ENCODE measurements at places on chromosomes 7 and 10.

- DNase-seq: no peak
Measured at GRCh38 chr10:12243864-12244620, 48.1 kb downstream of the CDC123 start.

DNA sequence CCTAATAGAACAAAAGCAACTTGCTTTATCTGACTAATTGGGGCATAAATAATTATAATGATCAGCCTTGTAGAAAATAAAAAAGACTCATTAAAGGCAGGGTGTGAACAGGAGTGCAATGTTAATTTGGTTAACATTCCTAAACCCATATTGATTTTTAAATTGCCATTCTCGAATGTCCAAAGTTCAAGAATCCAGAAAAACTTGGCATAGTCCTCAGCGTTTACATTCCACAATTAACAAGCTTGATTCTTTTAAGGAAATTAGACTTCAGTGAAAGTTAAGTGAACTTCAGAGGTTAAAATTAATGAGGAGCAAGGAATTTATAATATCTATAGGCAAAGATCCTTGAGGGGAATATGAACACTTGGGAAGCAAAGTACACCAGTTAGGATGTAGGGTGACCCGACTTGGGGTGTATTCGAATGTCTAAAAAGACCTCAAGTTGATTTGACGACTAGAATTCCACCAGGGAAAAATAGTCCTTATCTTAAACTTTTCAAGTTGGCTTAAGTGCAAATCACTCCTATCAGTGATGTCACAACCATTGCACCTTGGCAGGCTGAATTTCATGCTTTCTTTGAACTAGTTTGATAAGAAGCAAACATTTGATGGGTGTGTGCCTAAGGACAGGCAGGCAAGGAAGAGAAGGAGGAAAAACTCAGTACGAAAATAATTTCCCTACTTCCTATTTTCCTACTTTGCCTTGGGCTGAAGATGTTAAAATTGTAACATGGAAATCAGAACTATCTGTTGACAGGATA is 830.4 kb upstream of the COBL start:
- DNase-seq: no peak

DNA sequence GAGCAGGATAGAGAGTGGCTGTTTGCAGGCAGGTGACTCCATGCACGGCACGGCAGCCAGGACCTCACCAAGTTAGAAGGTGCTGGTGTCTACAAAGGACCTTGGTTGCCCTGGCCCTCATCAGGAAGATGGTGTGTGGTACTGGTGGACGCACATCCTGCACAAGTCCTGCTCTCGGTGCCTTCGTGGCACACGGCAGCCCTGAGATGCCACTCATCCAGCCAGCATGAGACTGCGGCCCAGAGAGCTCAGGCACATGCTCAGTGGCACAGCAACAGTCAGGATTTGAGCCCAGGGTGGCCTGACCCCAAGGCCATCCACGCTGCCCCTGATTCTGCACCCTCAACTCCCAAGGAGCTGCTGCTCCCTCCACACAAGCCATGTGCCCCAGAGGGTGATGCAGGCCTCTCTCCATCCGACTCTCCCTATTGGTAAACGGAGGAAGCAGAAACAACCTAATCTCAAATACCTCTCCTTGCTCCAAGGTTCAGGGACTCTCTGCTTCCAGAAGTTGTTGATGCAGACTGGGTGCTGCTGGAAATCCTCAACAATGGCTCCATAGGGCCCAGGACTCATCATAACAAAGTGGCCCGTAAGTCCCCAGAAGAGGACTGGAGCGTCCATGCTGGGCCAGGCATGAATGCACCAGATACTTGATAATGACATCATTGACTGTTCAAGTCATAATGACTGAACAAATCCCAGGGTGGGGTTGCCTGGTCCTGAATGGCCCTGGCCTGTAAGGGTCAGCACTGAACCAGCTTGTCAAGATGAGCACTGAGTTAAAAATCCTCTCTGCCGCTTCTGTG is 93.6 kb downstream of the ARHGAP22 start:
- no peak for DNase-seq

DNA sequence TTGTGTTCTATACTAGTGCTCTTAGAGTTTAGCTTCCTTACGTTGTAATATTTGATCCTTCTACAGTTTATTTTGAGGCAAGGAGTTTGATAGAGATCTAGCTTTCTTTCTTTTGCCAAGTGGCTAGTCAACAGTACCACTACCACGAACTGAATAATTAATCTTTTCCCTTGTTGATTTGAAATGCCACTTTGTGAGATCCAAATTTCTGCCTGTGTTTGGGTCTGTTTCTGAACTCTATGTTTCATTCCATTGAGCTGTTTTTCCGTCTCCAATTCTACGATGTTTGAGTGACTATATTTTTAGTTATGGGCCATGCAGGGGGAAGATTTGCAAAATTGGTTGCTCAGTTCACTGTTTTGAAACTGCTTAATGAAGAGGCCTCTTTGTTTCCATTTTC is 134.7 kb downstream of the KIAA1217 start:
- no peak for DNase-seq

DNA sequence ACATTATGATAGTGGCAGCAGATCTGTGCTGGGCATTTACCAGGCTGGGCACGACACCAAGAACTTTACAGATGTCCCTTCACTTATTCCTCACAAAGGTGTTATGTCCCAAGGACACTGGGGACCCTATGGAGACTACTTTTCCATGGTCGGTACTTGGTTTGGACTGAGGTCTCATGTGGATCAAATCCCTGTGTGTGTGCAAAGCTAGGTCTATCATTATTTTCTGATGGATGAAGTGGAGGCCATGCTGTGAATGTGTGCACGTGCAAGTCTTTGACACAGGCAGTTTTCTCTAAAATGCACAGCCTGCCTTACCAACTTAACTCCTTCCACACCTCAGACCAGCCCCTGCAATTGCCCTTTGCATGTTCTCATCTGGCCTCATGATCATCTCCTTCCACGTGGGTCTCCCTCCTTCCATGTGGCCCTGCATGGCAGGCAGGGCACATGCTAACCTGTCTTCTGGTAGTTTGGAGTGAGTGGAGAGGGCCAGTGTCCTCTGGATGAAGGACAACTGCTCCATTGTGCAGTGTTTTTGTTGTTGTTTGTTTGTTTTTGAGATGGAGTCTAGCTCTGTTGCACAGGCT is 16.0 kb upstream of the ZNF273 start:
- no peak for DNase-seq

GRCh38 chr7:128100225-128100948 is 69.2 kb upstream of the LRRC4 start:
- no peak for DNase-seq

DNA sequence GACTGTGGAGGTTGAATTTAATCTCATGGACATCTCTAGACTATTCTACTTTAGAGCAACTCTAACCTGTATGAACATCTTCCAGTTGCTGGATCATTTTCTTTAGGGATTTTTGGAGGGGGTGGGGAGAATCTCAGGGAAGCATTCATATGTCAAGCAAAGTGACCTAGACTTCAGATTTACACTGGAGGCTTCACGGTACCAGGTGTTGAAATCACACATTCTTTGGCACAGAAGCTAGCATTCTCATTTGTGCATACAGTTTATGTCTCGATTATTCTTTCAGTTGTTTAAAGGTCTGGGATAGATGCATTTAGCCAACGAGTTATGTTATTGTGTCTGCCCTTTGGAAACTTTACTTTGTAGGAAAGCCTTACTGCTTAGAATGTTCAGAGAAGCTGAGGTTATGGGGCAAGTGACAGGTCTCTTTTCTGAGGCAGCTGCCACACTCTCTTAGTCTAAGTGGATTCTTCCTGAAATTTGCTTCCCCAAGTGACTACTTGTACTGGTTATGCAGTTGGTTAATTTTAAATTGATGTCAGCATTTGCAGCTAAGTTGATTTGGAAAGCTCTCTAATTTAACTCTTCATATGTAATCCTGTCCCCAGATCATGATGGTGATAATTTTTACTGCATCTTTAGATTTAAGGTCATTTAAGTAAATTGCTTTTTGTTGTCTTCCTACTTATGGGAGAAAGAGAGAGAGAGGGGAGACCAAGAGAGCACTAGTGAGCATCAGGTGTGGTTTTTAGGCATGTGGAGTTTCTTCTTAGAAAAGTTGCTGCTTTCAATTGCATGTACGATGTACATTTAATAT is 153.8 kb downstream of the PRKG1 start:
- DNase-seq: no peak

DNA sequence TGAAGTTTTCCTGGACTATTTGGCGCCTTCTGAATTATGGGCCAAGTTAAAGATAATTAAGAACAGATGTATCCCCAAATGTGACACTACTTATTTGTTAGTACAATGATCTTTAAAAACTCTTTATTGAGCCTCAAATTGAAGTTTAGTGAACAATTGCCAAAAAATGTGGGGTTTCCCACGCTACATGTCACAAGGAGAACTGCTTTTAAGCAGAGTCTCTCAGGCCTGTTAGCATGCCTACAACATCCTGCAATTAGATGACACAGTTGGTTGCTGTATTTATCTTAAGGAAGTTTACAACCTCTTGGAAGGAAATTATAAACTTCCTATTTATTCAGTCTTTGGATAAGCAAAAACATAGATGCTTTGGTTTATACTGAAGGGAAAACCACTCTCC is 733.0 kb downstream of the TNS3 start:
- DNase-seq: no peak

DNA sequence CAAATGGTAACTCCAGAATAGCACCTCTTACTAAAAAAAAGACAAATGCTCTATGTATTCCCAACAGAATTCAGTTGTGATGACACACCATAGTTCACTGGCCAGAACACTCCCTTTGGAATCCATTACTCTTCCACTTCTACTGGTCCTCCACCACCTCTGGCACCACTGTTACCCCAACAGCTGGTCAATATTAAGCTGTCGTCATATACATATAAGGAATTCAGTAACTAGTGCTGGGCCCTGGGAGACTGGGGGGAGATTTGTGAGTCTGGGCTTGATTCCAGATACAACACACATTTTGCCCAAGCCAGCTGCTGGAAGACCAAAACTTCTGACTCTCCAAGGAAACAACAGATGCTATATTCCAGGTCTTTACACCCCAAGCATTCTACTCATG is 26.0 kb upstream of the ITGA8 start:
- DNase-seq: no peak

- no peak for DNase-seq
Measured at GRCh38 chr7:128165927-128166420, 75.1 kb upstream of the LEP start.

- DNase-seq: no peak
Measured at GRCh38 chr7:75987805-75988567, 6.4 kb downstream of the TMEM120A start.

DNA sequence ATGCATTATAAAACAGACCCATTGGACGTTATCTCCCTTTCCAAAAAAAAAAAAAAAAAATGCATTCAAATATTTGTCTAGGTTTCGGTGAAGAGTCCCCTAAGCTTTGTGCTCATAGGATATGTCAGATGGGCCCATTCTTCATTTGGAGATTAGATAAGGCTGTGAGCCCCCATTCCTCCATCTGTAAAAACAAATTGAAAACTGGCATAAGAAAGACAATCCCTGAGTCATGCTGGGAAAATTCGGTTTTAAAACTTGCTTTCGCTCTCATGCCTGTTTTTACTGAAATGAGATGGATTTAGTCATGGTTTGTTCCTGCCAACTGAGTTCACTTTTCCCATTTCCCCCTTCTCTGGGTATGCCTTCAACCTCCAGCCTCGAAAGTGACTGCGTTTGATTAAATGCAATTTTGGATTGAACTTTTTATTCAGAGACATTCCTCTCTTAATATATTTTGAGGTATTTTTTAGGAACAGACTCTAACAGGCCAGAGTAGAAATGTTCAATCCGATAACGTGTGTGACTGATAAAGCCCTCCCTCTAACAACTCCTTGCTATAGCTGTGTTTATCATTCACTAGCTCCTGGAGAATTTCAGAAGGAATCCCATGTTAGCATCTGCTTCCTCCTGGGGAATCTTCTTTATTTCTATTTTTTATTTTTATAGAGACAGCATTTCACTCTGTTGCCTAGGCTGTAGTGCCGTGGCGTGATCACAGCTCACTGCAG is 190.9 kb upstream of the LYZL2 start:
- no peak for DNase-seq

DNA sequence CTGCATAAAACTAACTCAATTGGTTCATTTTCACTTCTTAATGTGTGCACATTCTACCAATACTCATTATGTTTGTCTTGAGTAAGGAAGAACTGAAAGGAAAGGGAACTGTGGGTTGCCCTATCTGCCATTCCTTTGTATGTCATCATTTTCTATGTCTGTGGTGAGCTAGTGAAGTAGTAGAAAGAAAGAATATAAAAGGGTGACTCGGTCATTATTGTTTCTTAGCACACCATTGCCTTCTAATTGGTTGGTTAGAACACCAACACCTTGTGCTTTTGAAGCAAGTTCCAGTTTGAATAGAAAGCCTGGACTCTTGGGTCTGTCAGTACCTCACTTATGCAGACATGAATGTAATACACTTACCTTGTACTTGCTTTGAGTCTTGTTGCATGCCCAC is 64.3 kb upstream of the MDFIC start:
- no peak for DNase-seq

DNA sequence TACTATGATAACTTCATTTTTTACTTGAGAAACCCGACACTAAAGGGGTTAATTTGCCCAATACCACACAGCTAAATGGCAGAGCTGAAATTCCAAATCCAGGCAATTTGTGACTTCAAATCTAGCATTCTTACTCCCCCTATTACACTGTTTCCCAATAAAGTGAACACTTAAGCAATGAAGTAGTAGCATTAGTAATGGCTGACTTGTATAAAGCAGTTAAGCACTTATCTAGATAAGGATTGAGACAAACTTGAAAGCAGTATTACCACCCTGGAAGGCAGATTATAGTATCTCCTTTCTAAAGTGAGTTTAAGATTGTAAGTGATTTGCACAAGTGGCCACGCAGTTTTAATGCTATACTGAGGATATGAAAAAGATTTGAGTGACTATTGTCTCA is 39.3 kb downstream of the WASL start:
- no peak for DNase-seq

- DNase-seq: no peak
Measured at GRCh38 chr10:25125201-25125611, 49.6 kb upstream of the GPR158 start.

- DNase-seq: no peak
Measured at GRCh38 chr10:121818599-121818998, 109.2 kb downstream of the ATE1 start.

- DNase-seq: no peak
Measured at GRCh38 chr7:69596056-69596455, 2.2 kb upstream of the AUTS2 start.

GRCh38 chr7:120259386-120259785 is 13.6 kb upstream of the KCND2 start:
- DNase-seq: no peak

GRCh38 chr7:117296066-117296465 is 26.8 kb downstream of the WNT2 start:
- no peak for DNase-seq

GRCh38 chr7:75630549-75630948 is 108.2 kb downstream of the HIP1 start:
- DNase-seq: no peak

DNA sequence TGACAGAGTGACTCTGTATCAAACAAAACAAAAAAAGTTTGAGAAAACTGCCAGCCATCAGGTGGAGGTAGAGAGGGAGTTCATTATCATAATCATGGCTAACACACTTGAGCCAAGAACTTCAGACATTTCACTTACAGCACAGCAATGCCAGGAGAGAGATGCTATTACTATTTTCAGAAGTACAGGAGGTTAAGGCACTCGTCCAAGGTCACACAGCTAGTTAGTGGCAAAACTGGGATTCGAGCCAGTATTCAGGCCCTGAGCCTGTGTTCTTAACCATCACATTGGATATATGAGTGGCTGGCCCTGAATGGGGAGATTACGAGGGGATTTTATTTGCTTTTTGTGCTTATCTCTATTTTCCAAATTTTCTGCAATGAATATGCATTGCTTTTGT is 24.8 kb upstream of the UNC5B start:
- no peak for DNase-seq
